ENCODE measurements at places on chromosomes 12 and 14. TPM values are rescaled to one million over a fixed set of nuclear protein-coding genes. Genes with fewer than 3 reads are reported as not detected.

The MEG3 gene
- polyA plus RNA-seq = 0.06 TPM

The SYNE3 gene
- polyA plus RNA-seq = 20.2 TPM

The GPX2 gene
- not detected for polyA plus RNA-seq

The EXOC3L4 gene
- not detected for polyA plus RNA-seq

The KRR1 gene
- 16.3 TPM for polyA plus RNA-seq

The CYP46A1 gene
- 0.16 TPM for polyA plus RNA-seq

The CIROP gene
- not detected for polyA plus RNA-seq

The DTX1 gene
- polyA plus RNA-seq = 49.5 TPM

The CYP27B1 gene
- polyA plus RNA-seq = 0.66 TPM

The IFI27 gene
- polyA plus RNA-seq = 0.15 TPM

The TMEM121 gene
- polyA plus RNA-seq = 3.7 TPM

The FOXG1 gene
- polyA plus RNA-seq = not detected

The PTPRR gene
- polyA plus RNA-seq = not detected

The PHETA1 gene
- 7.3 TPM for polyA plus RNA-seq

The ANO4 gene
- not detected for polyA plus RNA-seq

The SLC10A1 gene
- polyA plus RNA-seq = not detected

The PRB2 gene
- polyA plus RNA-seq = not detected

The IL23A gene
- polyA plus RNA-seq = 24.9 TPM

The MIP gene
- polyA plus RNA-seq = not detected

The HOXC5 gene
- not detected for polyA plus RNA-seq

The SLC15A4 gene
- 48.9 TPM for polyA plus RNA-seq

The FAM161B gene
- polyA plus RNA-seq = 1.7 TPM

The OR4K2 gene
- polyA plus RNA-seq = not detected

The GUCY2C gene
- 0.04 TPM for polyA plus RNA-seq

The NRIP2 gene
- not detected for polyA plus RNA-seq

The AHNAK2 gene
- not detected for polyA plus RNA-seq

The IGFBP6 gene
- polyA plus RNA-seq = 0.30 TPM

The TSPAN19 gene
- not detected for polyA plus RNA-seq

The TIMELESS gene
- 24.3 TPM for polyA plus RNA-seq

The KCNMB4 gene
- polyA plus RNA-seq = 0.82 TPM

The TOGARAM1 gene
- 5.2 TPM for polyA plus RNA-seq

The OTOGL gene
- polyA plus RNA-seq = not detected

The PPP1R12A gene
- polyA plus RNA-seq = 32.7 TPM

The NID2 gene
- polyA plus RNA-seq = not detected

The CCDC175 gene
- polyA plus RNA-seq = not detected

The MANSC4 gene
- 0.25 TPM for polyA plus RNA-seq

The SERPINA6 gene
- polyA plus RNA-seq = not detected

The KRT7 gene
- not detected for polyA plus RNA-seq

The TTC9 gene
- polyA plus RNA-seq = 11.5 TPM

The NDUFB1 gene
- polyA plus RNA-seq = 172 TPM

The TEX22 gene
- polyA plus RNA-seq = 1.7 TPM

The STRN3 gene
- polyA plus RNA-seq = 7.7 TPM

The KRT82 gene
- not detected for polyA plus RNA-seq

The GLT8D2 gene
- polyA plus RNA-seq = not detected

The C14orf119 gene
- polyA plus RNA-seq = 6.6 TPM

The GALNT6 gene
- polyA plus RNA-seq = 11.5 TPM
